ENCODE measurements at places on chromosomes 1 and 21. TPM values are rescaled to one million over a fixed set of nuclear protein-coding genes. Genes with fewer than 3 reads are reported as not detected.

DNA sequence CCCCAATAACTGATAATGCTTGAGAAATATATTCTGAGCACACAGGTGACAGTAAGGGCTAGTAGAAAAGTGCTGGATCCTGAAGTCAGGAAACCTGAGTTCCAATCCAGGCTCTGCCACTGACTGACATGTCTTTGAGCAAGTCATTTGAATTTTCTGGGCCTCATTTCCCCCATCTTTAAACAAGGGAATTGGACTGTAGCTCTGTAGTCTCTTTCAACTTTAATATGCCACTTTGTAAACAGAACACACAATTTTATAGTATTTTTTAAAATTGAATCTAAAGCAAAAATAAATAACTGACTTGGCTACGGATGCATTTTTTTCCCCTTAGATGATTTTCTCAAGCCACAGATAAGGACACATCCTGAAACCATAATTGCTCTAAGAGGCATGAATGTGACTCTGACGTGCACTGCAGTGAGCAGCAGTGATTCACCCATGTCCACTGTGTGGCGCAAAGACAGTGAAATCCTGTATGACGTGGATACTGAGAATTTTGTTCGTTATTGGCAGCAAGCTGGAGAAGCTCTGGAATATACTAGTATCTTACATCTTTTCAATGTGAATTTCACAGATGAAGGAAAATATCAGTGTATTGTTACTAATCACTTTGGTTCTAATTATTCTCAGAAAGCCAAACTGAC, 37.0 kb downstream of the LRIG2 start:
- peak; percentile 61 for DNase-seq

GRCh38 chr1:232813097-232813496, 7.9 kb downstream of the MAP10 start:
- DNase-seq = no peak

GRCh38 chr1:203362720-203363025, 11.8 kb upstream of the FMOD start:
- no peak for DNase-seq

AMPD1 gene
- polyA plus RNA-seq = not detected

PDZK1IP1 gene
- polyA plus RNA-seq = not detected

ROR1 gene
- 5.5 TPM for polyA plus RNA-seq

All from SK-N-SH (cell line).